ENCODE measurements at places on chromosomes 6 and 20.

- no peak for DNase-seq
Observed at GRCh38 chr6:143966312-143966711, 41.7 kb downstream of the PLAGL1 start.

GRCh38 chr6:39029156-39030011 is 19.2 kb upstream of the GLP1R start:
- peak; percentile 8 for DNase-seq

GRCh38 chr20:58492074-58492718 is 23.0 kb downstream of the APCDD1L start:
- no peak for DNase-seq

- no peak for DNase-seq
Observed at GRCh38 chr6:146916435-146917025, 287.7 kb upstream of the STXBP5 start.

GRCh38 chr6:136656121-136656520 is 105.9 kb upstream of the MAP7 start:
- no peak for DNase-seq

DNA sequence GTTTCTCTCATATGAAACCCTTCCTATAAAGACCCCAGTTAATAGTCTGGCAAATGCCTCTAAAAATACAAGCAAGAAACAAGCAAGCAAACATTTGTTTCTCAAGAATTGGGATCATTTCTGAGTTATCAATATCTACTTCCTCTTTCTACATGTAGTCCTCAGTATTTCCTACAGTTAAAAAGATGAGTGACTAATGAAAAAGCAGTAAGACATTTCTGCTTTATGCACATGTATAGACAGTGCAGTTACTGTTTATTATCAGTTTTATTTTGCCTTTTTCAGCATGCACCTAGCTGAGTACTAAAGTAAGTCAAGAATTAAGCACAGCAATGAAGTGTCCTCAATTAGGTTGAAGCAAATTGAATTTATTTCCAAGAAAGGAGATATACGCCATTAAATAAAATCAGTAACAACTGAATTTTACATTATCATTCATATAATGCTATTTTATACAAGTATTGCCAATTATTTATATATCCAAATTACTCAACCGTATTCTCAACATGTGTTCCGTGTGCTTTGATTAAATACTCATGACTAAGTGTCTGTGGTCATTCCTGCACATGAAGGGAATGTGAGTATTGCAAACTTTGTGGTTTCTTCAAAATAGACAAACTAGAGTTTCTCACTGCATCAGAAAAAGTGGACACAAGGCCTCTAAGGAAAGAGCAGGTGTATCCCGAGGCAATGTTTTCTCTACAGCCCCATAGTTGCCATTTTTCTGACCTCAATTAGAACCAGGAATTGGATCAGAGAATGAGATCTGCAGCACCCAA is 159.3 kb upstream of the MARCKS start:
- no peak for DNase-seq

Data from stimulated activated CD4-positive, alpha-beta T cell treated with anti-CD3 and anti-CD28 coated beads, TNF-alpha, amount 100 ng/mL, for 24 hours (primary cell).